Omental fat pad (tissue), 4 donors: ENCODE measurements at places on chromosomes 3 and 15.

- no peak for DNase-seq
Measured at GRCh38 chr3:134239538-134239937, 11.1 kb downstream of the RYK start.

DNA sequence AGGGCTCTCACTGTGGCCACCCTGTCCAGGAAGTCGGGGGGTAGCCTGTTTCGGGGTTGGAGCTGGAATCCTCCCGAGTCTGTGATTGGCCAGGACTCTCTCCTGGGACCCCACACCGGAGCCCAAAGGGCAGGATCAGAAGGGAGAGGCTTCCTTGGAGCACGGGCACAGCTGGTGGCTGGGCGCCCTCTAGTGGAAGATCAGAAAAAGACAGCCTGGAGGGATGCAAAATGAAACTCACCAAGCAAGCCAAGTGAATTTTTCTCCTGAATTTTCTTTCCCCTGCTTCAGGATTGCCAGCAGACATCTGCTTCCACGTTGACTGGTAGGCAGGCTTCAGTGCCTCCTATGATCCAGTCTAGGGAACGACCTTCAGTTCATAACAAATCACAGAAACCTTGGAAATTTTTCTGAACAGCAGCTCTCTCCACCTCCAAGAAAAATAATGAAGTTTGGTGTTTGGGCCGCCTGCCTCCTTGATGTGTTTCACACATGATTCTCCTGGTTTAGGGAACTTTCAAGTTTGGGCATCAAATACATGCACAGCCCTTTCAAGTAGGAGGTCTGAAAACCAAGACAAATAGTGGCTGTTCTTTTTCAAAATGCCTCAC lies 224.6 kb downstream of the VPS13C start:
- DNase-seq = peak; percentile 55

DNA sequence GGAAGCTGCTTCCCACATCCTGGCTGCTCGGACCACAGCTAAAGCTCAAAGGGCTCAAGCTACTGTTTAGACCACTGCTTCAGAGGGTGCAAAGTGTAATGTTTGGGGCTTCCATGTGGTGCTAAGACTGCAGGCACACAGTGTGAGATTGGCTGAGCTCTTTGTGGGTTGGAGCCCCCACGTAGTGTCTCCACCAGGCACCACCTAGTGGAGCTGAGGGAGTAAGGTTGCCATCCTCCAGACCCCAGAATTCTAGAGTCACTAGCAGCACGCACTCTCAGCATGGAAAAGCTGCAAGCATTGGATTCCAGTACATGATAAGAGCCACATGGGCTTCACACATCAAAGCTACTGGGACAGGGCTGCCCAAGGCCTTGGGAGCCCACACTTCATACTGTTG lies 9.3 kb downstream of the MKRN3 start:
- DNase-seq = no peak

- DNase-seq = no peak
Measured at GRCh38 chr3:39540162-39540921, 72.9 kb downstream of the MOBP start.

DNA sequence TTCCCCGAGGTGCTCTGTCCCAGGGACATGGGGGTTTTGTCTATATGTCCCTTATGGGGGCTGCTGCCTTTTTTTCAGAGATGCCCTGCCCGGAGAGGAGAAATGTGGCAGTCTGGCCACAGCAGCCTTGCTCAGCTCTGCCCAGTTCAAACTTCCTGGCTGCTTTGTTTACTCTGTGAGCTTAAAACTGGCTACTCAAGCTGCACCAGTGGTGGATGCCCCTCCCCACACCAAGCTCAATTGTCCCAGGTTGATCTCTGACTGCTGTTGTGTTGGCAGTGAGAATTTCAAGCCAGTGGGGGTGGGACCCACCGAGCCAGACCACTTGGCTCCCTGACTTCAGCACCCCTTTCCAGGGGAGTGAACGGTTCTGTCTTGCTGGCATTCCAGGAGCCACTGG lies 188.9 kb downstream of the STXBP5L start:
- DNase-seq = no peak

GRCh38 chr15:86849136-86849535 lies 769.5 kb downstream of the AGBL1 start:
- no peak for DNase-seq

GRCh38 chr3:39350714-39351113 lies 21.2 kb downstream of the CCR8 start:
- DNase-seq = no peak

GRCh38 chr3:24680214-24680967 lies 185.7 kb upstream of the THRB start:
- peak; percentile 58 for DNase-seq

DNA sequence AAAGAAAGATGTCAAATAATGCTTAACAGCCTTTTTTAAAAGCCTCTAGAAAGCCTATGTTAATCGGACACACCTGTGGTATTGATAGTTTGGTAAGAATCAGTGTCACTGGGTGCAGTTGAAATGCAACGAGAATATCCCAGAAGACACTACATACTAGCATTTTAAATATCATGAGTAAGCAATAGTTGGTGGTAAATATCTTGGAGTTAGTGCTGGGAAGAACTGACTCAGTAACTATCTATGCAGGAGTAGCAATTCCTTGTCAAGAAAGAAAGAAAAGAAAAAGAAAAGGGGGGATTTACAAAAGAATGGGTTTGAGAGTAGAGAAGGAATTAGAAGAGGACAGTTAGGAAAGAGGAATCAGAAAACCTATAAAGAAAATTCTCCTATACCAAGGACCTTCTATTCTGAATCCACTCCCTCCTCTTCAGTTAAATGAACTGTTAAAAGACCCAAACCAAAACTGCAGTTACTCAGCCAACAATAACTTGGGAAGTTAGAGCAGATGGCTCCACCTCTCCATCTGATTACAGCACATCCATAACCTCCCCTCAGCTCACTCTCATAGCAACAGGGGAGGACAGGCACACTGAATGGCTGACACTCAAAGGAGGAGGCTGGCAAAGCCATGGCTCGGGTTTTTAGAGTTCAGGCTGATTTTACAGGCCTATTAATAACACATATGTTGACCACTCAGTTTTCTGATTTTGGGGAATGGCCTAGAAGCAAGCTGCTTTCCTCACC lies 207.6 kb upstream of the MDFIC2 start:
- no peak for DNase-seq
